ENCODE measurements at places on chromosomes 3 and 15. TPM values are rescaled to one million over a fixed set of nuclear protein-coding genes. Genes with fewer than 3 reads are reported as not detected.

The ASTE1 gene
- total RNA-seq: 8.1 TPM

The TRAT1 gene
- total RNA-seq: 1.3 TPM

DNA sequence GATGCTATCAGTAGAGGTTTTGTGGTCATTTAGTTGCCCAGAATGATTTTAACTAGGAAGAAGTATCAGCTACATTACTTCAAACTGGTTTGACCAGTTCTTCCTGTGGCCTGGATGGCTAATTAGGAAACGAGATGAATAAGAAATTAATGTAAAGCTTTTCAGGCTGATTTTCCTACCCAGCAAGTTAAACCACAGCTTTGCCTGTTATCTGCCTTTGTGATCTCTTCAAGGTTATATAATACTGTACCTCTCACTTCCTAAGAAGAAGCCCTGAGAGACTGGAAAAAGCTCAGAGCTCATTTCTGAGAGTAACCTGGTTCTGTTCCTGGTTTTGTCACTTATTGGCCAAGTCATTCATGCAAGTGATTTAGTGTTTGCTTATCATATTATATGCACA lies 782.2 kb upstream of the GOLIM4 start:
- H3K4me1 ChIP-seq: no peaks in the 10 kb centered on the region
- no peak overlapping the region for H3K27ac ChIP-seq
- no peaks in the 10 kb centered on the region for H3K36me3 ChIP-seq

The NAALADL2 gene
- total RNA-seq: 9.8 TPM

The ZNF639 gene
- 26.2 TPM for total RNA-seq

Data from lower lobe of right lung (tissue), 2 donors.